ENCODE measurements at places on chromosomes 1 and 21.
A peak's percentile ranks its signal among the peaks of the same experiment; 100 is the strongest.

DNA sequence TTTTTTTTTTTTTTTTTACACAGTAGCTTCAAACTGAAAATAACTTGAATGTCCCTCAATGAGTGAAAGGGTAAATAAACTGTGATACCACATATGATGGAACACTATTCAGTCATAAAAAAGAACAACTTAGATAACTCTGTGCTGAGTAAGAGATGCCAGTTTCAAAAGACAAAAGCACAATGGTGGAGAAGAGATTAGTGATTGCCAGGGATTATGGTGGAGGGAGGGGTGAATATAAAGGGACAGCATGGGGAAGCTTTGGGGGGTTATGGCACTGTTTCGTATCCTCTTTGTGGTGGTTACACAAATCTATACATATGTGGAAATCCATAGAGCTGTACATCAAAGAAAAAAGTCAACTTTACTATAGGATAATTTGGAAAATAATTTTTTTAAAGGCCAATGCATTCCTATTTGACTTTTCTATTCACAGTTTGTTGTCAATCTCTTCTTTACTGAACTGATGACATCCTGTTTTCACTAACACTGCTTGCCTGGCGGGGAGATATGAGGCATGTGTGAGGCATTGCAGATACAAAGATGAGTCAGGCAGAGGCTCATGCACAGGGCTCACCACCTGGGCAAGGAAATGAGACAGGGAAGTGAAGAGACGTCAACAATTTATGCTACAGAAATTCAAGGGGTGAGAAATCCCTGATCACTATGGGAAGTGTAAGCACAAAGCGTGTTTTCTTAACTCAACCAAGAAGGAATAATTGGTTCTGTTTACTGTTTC is 302.7 kb downstream of the DUSP10 start:
- DNase-seq, result no peak

DNA sequence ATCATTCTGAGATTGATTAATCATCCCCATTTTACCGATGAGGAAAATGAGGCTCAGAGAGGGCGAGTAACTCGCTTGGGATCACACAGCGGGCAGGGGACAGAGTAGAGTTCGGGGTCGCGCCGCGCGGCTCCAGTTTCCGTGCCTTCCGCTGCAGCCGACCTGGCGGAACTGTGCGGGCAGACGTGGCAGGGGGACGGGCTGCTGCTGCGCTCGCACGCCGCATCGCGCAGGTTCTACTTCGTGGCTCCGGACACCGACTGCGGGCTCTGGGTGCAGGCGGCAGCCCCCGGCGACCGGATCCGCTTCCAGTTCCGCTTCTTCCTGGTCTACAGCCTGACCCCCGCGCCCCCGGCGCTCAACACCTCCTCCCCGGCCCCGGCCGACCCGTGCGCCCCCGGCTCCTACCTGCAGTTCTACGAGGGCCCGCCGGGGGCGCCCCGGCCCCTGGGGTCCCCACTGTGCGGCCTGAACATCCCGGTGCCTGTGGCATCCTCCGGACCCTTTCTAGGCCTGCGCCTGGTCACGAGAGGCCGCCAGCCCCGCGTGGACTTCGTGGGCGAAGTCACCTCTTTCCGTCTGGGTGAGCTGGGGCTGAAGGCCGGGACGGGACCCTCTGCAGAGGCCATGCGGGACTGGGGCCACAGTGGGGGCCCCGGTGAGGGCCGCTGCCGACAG is 2.3 kb downstream of the LDLRAD2 start:
- DNase-seq, result no peak

DNA sequence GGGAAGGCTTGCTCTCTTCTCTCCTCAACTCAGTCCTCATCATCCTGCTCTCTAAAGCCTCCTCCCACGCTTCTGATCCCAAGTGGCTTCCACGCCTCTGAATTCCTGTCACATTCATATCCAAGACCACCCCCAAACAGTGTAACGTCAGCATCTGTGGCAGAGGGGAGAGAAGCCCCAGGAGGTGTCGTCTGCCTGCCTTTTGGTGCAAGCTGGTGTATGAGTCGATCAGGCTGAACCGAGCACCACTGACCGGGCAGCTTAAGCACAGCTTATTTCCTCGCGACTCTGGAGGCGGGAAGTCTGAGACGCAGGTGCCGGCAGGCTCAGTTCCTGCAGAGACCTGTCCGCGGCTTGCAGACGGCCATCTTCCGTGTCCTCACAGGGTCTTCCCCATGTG is 123.8 kb upstream of the RAB4A start:
- DNase-seq, result no peak

DNA sequence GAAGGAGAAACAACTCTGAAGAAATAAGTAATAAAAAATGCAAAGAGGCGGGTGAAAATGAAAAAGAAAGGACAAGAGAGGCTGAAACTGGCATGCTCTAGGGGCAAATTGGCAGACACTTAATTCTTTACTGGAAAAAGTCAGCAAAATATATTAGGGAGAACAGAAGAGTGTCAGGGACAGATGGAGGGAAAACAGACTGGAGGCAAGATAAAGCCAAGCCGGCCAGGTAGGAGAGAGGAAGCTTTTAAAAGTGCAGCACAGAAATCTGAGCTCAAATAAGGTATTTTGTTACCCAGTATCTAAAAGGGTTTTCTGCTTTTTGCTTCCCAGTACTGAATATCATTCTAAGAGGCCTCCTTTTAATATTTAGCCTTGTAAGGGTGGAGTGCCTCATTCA is 339.3 kb downstream of the PAPPA2 start:
- no peak for DNase-seq

DNA sequence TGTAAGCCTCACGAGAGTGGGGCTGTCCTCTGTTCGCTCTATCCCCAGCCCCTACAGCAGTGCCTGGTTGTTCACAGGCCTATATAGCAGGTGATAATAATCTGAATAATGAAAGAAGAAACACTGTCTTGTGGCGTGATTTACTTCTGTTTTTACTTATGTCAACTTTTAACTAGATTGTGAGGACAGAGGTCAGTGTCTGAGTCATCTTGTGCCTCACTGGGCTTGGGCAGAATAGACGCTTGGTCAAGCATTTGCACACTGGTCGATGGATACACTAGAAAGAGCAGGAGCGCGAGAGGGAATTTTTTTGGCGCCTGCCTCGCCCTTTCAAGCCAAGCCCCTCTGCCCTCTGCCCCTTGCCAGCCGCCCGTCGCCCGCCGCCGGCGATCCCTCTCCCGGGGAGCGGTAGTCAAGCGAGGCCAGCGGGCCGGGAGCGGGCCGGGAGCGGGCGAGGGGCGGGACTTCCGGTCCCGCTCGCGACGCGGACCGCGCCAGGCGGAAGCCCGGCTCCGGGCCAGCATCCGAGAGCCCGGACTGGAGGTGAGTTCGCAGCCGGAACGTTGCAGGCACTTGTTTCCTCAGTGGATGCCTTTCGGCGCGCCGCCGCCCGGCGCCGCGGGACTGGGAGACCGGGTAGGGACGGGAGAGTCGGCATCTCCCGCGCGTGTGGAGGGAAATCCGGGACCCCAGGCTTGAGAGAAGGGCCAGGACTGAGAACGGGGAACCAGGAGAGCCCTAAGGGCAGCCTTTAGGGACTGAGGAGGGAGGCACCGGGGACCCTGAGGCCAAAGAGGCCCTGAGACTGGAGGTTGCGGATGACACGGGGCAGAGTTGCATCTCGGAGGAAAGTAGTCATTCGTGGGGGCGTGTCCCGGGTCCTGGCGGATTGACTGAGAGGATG is at the start of gene DISP1:
Gene DISP1 (plus strand): TSS at position 504 of the 904 bp plus-strand sequence. CDS start 127,785 bp downstream, outside the sequence.
- DNase-seq, result peak; percentile 83

- no peak for DNase-seq
These were observed 214.9 kb upstream of the RAB4A start for GRCh38 chr1:229056046-229056445.

DNA sequence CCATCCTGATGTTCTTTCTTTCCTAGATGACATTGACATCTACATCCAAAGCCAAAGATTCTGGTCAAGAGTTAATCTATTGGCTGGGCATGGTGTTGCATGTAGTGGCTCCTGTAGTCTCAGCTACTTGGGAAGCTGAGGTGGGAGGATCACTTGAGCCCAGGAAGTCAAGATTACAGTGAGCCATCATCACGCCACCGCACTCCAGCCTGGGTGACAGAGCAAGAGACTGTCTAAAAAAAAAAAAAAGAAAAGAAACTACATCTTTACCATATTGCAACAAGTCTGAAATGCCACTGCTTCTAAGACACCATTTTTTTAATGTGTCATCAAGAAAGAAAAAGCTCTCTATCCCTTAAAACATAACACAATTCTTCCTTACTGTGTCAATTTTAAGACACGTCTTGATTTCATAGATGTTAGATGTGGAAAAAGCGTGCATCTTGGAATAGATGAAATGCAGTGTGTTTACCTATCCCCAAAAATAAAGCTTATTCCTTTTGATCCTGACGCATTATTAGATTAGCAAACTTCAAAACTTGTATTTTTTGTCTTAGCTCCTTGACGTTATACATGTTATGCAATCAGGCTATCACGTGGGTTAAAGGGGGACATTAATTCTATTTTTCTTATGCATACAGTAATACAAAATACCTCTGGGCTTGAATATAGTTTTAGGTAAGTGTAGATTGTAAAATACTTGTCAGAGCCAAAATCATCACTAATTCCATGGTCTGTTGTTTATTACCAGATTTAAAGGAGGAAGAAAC is 46.3 kb downstream of the ELAPOR1 start:
- no peak for DNase-seq

DNA sequence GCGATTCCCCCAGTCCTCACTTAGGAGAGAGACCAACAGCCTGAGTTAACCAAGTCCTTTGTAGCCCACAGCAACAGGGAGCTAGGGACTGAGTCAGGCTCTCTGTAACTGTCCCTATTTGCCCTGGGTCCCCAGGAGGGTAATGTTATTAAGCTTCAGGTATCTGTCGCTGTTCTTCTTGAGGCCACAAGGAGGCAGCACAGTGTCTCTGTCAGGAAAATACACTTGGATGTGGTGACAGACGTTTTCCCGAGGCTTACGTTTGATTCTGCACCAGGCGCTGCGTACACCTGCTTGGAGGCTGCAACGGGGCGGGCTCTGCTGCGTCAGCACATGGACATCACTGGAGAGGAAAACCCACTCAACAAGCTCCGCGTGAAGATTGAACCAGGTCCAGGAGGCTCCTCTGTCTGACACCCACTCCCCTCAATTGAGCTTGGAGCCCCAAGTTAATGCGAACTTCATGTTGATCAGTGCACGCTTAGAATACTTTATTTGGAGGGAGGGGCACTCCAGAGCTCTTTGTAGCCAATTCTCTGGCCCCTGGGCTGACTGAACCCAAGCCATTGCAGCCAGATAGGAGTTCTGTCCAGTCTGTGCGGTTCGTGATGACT is 10.7 kb upstream of the ELF3 start:
- DNase-seq, result peak; percentile 32

DNA sequence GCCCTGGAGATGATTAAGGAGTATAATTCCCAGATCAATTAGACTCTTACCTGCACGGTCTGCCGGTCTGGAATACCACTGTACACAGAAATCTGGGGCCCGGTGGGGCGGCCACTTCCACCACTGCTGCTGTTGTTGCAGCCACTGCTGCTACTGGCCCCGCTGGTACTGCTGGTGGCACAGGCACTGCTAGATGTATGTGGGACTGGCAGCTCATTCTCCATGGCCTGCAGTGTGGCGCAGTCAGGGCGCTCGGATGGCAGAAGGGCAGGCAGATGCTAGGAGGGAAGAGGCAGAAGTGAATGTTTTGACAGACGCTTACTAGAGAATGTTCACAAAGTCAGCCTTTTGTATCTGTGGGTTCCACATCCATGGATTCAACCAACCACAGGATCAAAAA is 54.4 kb upstream of the A3GALT2 start:
- DNase-seq, result no peak

DNA sequence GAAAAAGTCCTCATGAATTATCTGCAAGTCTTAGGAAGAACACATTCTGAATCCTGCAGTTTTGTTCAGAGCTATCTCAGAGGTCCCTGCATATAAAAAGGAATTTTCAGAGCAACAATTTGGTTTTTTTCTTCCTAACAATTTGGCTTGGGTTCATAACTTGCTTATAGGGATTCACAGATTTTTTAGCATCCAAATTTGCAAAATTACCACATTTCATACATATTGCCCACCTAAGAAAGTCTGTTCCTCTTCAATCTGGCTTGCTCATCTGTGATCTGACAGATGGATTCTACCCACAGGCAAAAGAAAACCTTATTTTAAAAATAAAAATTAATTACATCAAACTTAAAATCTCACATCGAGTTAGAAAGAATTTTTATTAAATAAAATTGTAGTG is 714.4 kb upstream of the NCAM2 start:
- no peak for DNase-seq

- no peak for DNase-seq
These were observed 80.8 kb downstream of the DMRTB1 start for GRCh38 chr1:53539711-53540603.

DNA sequence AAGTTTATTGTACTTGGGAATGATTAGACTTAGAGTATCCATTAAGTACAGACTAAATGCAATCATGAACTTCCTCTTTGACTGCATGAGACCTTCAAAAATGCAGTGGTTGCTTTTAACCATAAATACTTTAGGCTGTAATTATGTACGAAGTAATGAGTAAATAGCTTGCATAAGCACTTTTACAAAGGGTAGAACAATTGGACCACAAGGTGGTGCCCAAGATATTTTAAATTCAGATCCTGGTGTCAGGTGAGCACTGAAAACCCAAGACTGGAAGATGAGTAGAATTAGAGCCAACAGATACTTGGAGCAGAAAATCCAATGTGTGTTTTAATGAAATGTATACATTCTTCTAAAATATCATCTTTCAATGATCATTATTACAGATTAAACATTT is 43.4 kb upstream of the RHOU start:
- peak; percentile 82 for DNase-seq

DNA sequence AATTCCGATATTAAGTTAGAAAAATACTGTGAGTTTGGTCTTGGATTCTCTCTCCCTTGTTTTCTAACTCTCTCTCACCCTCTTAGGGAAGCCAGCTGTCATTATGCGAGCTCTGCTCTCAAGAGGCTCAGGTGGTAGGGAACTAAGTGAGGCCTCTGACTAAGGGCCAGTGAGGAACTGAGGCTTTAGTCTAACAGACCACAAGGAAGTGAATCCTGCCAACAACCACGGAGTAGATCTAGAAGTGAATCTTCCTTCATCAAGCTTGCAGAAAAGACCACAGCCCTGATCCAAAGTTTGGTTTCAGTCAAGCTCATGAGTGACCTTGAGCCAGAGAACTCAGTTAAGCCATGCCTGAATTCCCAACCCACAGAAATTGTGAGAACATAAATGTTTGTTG is 180.1 kb upstream of the PRMT6 start:
- DNase-seq, result no peak

GRCh38 chr1:183003203-183003602 is 20.0 kb upstream of the LAMC1 start:
- DNase-seq, result peak; percentile 51
